ENCODE measurements at places on chromosomes 2 and 18.

DNA sequence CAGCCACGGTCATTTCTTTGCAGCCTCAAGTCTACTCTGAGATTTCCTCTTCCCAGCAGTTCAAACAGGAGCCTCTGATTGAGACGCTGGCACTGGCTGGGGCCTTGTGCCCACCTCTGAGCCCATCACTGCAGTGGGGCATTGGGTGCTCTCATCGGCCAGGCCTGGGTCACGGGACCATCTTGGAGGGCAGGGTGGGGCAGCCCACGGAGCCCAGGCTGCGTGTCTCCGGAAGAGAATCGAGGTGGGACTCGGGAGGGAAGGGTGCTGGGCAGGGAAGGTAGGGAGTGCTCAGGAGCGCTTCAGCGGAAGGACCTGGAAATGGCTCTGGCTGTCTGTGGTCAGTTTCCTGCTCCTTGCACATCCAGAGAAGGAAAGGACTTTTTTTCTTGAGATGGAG is 82.4 kb downstream of the RTP5 start:
- DNase-seq = no peak

- DNase-seq = no peak
Measured at GRCh38 chr2:45743531-45744396, 92.3 kb downstream of the PRKCE start.

DNA sequence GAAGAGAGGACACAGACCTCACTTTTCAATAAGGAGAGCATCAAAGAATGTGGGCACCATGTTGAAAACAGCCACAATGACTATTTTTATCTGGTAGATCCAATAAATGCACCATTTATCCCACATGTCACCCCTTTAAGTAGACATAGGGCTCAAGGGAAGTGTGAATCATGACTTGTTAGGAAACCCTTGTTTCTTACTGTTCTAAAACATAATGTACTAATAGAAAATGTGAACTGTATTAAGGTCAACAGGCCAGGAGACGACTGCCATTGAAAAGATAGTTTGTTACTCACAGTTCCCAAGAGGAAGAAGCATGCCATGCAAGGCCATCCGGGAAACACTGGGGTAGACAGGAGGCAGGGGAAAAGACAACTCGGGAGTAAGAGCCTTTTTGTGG is 137.7 kb downstream of the EN1 start:
- DNase-seq = no peak

DNA sequence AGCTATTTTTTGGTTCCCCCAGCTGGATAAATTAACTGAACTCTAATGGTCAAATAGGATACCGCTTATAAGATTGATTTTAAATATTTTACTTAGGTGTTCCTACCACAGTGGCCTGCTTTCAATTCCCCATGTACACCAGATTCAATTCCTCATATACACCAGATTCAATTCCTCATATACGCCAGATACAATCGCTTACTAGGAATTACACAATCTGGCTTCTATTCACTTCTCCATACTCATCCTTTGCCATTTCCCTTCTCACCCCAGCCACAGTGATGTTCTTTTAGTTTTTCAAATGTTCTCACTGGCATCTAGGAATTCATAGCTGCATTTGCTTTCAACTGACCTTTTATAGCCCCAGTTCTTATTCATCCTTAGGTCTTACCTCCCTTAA is 66.5 kb downstream of the SLC40A1 start:
- no peak for DNase-seq

DNA sequence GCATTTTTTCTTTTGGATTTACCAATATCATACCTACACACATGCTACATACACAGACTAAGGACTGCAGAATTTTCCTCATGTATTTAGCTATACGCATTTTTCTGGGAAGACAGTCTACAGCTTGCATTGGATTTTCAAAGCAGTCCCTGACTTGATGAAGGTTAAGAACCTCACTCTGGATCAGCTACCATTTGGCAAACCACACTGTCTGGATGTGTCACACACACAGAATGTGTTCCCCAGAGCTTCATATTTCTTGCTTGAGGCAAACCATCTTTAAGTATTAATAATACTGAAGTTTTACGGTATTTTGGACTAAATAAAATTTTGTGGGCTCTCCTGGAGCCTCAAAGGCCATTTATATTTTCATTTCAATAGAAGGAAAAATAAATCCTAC is 102.3 kb downstream of the TCF4 start:
- no peak for DNase-seq

GRCh38 chr2:64493788-64494187 is 30.3 kb upstream of the AFTPH start:
- DNase-seq = no peak

- no peak for DNase-seq
Measured at GRCh38 chr18:6161549-6161948, 253.2 kb downstream of the L3MBTL4 start.

- DNase-seq = no peak
Measured at GRCh38 chr18:5964996-5965395, 69.7 kb upstream of the TMEM200C start.

- no peak for DNase-seq
Measured at GRCh38 chr2:121866789-121867188, 111.3 kb downstream of the TSN start.

- no peak for DNase-seq
Measured at GRCh38 chr18:79952996-79953559, 1.6 kb upstream of the SLC66A2 start.

DNA sequence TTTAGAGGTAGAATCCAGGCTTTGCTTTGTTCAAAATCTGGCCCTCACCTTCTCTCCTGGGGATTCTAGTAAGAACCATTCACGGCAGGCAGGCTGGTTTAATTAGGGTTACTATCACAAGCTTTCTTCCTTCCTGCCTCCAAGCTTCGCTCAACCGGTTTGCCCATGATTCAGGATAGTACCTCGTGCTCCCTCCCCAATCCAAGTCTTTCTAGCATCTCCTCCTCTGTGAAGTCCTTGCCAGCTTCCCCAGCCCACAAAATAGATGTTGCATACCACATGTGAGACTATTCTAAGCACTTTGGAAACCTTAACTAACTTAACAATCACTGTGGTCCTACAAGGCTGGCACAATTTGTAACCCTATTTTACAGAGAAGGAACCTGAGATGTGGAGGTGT is 135.1 kb downstream of the SOCS6 start:
- no peak for DNase-seq

GRCh38 chr2:207616185-207616584 is 9.0 kb downstream of the METTL21A start:
- DNase-seq = no peak

DNA sequence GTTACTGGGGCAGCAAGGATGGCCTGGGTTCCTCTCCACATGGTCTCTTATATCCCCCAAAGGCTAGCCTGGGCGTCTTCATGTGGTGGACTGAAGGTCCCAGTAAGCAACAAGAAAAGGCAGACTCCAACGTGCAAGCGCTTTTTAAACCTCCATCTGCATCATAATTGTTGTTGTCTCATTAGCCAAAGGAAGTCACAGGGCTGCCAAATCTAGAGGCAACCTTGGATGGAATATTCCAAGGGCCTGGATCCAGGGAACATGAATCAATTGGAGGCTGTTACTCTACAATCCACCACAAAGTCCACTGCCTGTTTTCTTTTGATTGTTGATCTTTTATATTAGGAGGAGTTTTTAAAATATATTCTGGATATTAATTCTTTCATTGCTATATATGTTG is 118.8 kb downstream of the SH3RF3 start:
- no peak for DNase-seq

GRCh38 chr18:2331491-2331890 is 239.8 kb downstream of the METTL4 start:
- DNase-seq = no peak

- no peak for DNase-seq
Measured at GRCh38 chr2:181105562-181105961, 125.2 kb downstream of the UBE2E3 start.

DNA sequence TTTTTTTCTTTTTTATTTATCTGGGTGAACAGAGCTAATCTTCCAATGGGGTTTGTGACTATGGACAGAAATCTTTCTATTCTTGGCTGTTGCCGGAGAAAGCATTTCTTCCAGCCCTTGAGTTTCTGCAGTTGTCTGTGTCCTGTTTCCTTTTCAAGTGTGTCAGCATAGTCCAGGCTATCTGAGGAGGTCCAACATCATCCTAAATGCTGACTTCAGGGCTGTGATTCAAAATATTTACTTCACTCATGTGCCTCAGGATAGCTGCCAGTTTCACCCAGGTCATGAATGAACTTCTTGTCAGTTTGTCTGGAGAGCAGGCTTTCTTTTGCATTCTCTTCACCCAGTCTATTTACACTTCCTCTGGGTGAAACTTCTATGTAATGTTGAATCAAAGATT is 27.9 kb downstream of the ITGAV start:
- DNase-seq = no peak

- no peak for DNase-seq
Measured at GRCh38 chr2:168255103-168255502, 7.7 kb upstream of the STK39 start.

DNA sequence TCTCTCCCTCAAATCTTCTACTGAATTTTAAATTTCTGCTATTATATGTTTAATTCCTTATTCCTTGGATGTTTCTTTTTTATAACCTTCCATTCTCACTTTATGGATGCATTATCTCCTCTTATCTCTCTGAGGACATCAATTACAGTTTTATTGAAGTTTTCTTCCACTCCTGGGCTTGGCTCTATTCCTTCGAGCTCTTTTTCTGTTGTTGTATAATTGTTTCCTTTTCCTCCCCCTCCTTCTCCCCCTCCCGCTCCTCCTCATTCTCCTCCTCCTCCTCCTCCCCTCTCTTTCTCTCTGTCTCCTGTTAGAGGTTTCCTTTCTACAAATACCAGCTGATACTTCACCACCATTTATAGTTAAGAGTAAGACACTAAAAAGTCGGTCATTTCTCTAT is 209.8 kb downstream of the ZBTB7C start:
- no peak for DNase-seq

DNA sequence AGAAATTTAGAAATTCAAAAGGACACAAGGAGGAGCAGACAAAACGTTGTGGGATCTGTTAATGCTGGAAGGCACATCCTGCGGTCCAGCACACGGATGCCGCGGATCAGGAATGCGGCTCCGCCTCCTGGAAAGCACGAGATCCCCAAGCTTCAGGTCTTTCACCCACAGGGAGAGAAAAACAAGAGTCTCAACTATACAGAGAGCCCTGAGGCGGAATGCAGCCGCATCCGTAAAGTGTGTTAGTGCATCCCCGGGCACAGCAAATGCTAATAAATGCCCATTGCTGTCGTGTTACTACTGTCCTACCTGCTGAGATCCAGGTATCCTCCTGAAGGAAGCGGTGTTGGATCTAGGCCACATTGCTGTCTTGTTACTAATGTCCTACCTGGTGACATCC is 303.9 kb downstream of the EIPR1 start:
- DNase-seq = no peak

- no peak for DNase-seq
Measured at GRCh38 chr2:164890544-164890943, 48.9 kb upstream of the COBLL1 start.

GRCh38 chr2:169093535-169093934 is 24.2 kb downstream of the DHRS9 start:
- no peak for DNase-seq

DNA sequence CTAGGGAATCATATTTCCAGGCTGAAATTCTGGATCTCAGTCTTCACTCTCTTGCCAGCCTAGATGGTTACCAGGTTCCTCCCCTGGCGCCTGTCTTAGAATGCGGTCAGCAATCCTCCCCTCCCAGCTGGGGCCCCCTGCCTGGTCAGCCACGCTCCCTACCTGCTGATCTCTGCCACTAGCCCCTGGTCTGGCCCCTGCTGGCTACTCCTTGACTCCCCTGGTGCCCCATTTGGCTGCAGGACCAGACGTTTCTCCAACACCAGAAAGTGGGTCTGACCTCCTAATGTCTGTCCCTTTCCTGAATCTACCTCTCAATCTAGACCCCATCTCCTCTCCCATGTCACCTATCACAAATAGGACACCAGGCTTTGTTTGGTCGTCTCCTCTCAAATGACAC is 432.0 kb upstream of the SMIM21 start:
- DNase-seq = no peak

DNA sequence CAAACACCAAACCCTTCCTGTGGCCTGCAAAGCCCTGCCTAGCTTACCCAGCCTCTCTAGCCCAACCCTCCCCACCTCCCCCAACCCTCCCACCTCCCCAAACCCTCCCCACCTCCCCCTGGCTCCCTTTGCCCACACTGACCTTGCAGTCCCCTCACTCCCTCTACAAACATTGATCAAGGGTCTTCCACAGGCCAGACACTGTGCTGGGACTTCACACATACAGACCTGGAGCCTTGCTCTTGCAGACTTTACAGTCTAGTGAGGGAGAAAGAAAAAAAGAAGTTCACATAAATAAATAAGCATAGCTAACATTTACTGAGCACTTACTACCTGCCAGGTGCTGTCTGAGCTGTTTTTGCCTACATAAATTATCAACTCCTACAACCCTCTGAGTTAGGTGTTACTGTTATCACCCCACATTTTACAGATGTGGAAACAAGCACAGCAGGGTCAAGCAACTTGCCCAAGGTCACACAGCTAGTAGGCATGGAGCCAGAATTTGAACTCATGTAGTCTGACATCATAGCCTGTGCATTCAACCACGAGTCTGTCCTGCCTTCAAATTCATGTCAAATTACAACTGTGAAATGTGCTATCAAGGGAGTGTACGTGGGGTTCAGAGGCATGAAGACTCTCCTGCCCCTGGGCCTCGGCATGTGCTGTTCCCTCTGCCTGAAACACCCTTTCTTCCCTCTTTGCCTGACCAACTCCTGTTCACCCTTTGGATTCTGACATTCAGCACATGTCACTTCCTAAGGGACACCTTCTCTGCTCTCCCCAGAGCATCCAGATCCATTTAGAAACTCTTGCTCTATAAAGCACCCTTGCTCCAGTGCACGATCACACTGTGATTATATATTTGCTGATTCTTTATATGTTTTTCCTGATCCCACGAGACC is 209.9 kb downstream of the TNS1 start:
- no peak for DNase-seq

DNA sequence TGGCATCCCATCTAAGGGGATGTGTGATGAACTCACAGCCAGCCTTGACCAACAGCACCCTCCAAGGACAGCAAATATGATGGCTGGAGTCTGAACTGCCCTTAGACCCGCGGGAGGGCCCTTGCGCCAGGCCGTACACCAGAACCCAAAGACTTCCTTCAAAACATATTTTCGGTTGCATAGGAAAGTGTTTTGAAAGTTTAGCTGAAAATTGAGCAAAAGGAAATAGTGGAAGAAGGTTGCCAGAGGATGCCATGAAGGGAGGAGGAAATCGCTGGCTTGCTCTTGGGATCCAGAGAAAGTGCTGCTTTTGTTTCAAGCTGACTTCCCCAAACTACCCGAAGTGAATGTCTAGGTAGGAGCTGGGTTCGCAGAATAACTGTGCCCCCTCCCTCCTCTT is 61.3 kb downstream of the IL1R2 start:
- no peak for DNase-seq

DNA sequence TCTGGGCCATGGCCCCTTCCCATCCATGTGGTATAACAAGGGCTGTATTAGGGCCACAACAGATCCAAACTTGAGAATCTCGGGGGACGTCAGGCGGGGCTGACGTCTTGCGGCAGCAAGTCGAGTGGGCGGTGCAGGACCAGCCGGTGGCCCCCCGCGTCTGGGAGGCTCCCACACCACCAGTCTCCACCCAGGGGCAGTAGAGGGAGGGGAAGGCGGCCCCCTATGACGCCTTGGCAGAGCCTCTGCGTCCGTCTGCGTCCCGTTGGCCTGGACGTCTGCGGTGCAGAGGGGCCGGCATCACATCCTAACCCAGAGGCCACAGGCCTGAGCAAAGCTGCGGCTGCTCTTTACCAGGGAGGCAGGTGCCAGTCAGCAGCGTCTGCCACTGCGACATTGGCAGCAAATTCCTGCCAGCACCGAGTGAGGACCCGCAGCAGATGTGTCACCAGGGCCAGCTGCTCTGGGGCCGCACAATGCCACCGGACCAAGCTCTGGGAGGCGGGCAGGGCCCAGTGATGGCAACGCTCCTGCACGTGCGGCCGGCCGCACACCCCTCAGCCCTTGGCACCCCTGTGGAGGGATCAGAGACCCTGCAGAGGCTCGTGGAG is 73.8 kb downstream of the KCNG2 start:
- no peak for DNase-seq

Data from activated CD8-positive, alpha-beta memory T cell treated with anti-CD3 and anti-CD28 coated beads for 1 hour (primary cell).